Activated CD4-positive, alpha-beta T cell treated with anti-CD3 and anti-CD28 coated beads, Interleukin-2, amount 50 U/mL, for 16 hours (primary cell): ENCODE measurements at places on chromosomes 7 and 10.

DNA sequence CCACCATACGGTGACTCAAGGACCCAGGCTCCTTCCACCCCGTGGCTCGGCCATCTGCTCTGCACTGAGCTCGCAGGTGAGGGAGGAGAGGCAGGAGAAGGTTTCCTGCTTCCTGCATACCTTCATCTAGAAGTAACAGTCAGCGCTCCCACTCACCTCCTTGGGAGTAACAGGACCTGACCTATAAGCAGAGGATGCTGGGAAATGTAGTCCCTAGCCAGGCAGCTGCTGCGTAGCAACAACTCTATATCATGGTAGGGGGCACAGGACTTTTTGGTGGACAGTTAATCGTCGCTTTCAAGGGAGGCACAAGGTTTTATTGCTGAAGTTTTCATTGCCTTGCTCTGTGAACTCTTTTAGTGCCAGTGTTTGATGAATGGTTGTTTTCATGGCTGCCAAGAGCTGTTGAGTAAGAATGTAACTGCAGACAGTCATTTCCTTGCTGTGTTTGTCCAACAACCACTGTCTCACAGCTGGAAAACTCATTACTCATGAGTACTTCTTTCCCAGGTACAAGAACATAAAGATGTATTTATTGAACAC, 10.2 kb upstream of the ZFYVE27 start:
- peak; percentile 60 for DNase-seq

- DNase-seq = no peak
Observed at GRCh38 chr7:17103170-17103569, 195.3 kb upstream of the AHR start.

DNA sequence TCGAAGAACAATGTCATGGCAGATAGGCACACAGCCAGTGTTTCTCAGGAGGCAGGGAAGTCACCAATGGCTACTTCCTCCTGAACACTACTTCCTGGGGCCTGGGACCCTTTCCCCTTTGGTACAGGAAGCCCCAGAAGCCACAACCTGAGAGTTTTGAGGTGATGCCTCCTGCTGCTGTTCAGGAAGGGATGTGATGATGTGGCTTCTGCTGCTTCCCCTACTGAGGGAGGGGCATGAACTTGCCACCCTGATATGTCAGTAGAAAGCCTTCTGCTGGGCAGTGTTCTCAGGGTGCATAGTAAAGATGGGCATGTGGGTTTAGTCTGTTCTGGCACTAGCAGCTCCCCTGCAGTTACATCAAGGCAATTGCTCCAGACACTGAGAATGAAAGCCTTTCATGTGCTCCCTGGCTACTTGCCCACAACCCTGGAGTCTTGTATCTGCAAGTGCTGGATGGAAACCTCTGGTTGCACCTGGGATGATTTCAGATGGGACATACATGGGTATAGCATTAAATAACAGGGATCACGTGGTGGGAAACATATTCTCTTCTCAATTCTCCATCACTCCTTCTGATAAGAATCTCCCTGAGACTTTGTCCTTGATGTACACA, 69.3 kb downstream of the ADRA2A start:
- no peak for DNase-seq

DNA sequence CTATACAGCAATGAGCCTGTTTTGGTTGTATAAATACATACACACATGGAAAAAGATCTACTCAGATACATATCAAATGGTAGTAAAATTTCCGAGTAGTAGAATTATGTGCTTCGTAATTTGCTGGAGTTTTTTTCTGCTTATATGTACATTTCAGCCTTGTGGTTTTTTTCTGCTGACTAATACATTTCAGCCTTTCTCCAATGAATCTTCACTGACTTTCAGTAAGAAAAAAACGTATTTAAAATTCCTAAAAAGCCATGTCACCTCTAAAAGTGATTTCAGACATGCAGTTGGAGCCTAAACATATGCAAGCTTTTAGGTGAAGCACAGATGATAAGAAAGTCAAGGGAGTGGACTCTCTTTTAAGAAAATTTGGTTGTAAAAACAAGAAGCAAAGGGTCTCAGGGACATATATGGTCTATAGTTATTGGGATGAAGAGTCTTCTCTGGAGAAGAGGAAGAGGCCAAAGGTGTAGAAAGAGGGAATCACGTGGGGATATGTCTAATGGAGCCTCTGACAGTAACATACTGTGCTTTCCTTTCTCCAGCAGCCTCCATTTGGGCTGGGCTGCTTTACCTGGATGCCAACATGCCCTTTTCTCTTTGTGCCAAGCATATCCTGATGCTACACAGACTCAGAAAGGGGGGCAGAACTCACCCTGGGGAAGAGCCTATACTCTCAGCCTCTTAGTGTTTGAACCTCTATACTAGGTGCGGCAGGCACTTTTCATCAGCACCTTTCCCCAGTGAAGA, 2.4 kb downstream of the AMPH start:
- no peak for DNase-seq

- DNase-seq = no peak
Observed at GRCh38 chr7:46945328-46945727, 636.6 kb downstream of the TNS3 start.

DNA sequence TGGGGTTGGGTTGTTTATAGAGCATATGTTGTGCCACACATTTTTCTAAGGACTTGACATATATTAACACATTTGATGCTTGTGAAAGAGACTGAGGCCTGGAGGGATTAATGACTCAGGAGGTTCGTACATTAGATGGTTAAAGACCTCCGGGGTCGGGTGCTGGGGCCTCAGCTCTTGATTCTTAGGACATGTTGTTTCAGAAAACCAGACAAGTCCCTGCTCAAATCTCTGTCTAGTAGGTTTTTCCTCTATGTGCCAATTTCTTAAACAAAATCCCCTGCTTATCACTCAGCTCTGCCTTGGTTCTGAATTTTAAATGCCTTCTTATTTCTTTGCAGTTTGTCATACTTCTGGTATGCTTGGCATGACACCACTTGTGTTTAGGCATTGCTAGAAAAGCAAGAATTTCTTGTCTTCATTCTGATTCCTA, 5.8 kb downstream of the UPP1 start:
- no peak for DNase-seq

- no peak for DNase-seq
Observed at GRCh38 chr7:23214423-23214822, 32.2 kb upstream of the GPNMB start.

DNA sequence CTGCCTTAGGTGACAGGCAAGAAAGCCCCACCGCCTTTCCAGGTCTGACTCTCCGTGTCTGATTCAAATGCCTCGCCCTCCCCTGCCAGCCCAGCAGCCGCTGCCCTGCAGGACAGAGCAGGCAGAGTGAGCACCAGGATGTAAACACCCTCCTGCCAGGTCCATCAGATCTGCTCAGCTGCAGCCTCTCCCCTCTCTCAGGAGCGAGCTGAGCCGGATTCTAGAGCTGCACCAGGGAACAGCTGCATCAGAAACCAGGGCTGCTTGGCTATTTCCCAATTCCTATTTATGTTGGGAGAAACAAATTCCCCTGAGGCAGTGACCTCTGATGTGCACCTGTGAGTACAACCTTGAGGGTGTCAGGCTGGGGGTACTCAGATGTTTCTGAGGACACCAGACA, 121.5 kb upstream of the ZMIZ1 start:
- DNase-seq = no peak

DNA sequence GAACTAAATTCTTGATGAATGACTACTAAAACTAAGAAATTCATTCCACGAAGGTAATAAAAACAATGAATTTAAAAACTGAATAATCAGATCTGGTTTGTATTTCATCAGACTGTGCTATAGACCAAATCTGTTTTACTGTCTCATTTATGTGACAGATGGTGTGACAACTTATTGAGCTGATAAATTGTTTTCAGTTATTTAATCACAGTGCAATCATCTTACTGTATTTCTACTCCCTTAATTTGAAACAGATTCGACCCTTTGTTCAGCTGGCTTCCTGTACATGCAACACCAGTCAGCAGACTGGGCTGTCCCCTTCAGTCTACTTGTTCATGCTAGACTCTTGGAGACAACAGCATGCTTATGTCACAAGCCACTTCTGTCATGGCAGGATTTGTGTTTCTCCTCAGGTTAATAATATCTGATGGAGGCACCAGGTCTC, 150.9 kb downstream of the MBL2 start:
- DNase-seq = no peak

GRCh38 chr10:1513221-1513620, 224.1 kb downstream of the ADARB2 start:
- no peak for DNase-seq

GRCh38 chr10:112640638-112641037, 193.6 kb downstream of the VTI1A start:
- DNase-seq = no peak

GRCh38 chr10:7248148-7248547, 162.7 kb downstream of the SFMBT2 start:
- DNase-seq = no peak

DNA sequence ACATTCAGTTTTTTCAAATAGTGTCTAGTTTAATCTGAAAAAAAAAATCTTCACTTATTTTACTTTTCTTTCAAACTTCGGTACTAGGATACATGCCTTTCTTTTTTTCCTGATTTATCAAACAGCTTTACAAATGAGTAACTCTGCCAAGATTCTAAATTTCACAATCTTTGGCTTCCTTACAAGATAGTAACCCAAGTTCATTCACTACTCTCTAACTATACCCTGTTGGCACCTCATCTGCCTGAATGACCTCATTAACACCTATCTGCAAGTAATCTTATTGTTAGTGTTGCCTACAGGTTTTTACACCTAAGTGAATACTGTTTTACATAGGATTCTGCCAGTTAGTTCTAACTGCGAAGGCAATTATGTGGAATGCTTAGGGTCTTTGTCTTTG, 159.8 kb downstream of the FOXP2 start:
- no peak for DNase-seq
